ENCODE measurements at places on chromosomes 3 and 15.

DNA sequence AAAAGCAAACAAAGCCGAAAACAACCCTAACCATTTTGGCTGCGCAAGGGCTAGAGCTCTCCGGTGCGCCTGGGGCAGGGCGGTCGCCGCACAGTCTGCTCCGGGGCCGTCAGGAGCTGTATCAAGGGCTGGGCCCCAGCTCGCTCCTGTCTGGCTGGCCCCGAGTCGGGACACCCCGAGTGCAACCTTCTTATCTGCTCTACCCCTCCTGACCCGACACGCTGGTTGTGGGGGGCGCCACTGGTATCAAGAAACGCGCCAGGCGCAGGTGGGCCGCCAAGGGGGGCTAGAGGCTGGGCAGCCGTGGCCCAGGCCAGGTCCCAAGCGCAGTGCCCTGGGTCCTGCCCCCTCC is 36.0 kb downstream of the NR2F2 start:
- no peak for DNase-seq

- peak; percentile 40 for DNase-seq
These were observed 712 bp upstream of the MME start for GRCh38 chr3:155079468-155079745.

DNA sequence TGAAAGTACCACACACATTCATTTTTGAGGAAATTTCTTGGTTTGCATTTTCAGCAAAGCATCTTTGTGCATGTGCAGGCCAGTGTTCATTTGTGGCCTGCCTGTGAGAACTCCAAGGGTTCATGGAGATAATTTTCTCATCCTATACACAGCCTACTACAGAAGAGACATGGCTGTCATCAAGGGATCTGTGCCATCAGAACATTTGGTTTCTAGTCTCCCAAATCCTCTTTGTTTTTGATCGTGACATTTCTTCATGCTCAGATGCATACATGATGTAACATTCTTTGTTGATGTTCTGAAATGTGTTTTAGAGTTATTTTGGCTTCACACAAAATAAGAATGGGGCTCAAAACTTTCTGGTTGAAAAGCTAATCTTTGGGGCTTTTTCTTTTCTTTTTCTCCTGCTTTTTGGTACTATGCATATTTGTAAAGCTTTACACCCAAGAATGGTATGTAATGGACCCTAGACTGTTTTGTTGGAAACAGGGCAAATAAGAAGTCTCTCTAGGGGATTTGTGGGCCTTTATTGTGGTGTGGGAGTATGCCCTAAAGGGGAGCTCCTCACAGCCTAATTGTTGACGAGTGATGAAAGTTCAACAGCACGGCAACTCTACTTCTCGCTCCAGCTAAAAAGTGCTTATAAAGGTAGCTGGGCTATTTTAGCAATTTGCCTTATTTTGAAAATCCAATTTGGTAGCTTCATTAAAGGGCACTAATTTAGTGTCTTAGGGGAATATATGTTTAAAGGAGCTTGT is 3.2 kb upstream of the ARPP21 start:
- DNase-seq: no peak

- no peak for DNase-seq
These were observed 15.0 kb upstream of the C15orf61 start for GRCh38 chr15:67505675-67506572.

DNA sequence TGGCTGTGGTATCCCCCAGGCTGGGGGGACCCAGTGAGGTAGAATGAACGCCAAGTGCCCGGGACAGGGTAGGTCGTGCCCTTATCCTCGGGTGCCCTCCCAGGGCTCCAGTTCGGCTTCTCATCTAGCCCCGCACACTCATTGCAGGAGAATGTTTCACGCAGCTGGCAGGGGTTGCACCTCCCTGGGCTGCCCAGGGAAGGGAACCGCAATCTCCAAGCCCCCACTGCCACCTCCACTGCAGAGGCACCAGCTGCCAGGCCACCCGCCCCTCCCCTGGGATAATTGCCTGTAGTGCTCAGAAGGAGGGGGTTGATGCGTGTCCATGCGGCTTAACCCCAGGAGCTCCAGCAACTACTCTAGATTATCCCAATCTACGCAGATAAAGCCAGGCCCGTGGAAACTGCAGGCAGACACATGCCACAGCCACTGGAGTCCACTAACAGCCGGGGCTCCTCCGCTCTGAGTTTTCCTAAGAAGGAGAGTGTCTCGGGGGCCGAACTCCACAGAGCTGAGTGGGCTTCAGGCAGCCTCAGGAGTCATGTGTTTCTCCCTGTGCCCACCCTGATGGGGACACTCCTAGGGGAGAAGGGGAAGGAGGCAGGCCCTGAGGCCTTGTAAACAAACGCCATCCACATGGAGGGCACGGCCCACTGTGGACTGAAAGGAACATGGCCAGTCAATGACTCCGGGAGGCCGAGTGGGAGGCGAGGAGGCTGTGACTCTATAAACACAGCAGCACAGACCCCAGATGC is 137.2 kb upstream of the IQSEC1 start:
- no peak for DNase-seq

GRCh38 chr15:59532770-59533379 is 78.7 kb upstream of the GCNT3 start:
- DNase-seq: no peak

DNA sequence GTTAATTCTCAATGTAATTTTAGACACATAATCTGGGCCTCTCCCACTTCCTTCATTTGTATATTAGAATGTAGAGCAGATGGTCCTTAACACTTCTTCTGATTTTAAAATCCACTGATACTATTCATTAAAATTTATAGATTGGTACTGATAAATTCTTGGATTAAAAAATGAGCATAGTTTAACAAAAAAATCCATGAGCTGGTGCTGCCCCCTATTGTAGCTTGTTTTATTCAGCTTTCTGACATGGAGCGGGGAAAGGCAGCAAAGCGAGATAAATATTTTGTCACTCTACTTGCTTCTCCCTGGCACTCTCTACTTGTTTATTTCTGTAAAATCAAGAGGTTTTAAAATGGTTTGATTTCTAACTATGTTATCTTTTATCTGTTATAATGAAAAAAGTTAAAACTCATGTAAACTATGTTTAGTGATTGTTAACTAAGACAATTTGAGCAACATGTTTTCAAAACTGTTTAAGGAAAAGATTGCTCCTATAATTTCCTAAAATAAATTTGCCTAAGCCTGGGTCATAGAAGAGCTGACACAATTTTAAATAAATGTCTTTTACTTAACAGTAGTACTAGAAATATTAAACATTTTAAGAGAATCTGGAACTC is 26.5 kb upstream of the PLOD2 start:
- DNase-seq: no peak

- no peak for DNase-seq
These were observed 55.6 kb downstream of the MAGI1 start for GRCh38 chr3:65983100-65983499.

GRCh38 chr3:113261063-113261625 is 49.8 kb downstream of the BOC start:
- DNase-seq: no peak

GRCh38 chr3:147030274-147030673 is 376.1 kb downstream of the ZIC4 start:
- DNase-seq: no peak

DNA sequence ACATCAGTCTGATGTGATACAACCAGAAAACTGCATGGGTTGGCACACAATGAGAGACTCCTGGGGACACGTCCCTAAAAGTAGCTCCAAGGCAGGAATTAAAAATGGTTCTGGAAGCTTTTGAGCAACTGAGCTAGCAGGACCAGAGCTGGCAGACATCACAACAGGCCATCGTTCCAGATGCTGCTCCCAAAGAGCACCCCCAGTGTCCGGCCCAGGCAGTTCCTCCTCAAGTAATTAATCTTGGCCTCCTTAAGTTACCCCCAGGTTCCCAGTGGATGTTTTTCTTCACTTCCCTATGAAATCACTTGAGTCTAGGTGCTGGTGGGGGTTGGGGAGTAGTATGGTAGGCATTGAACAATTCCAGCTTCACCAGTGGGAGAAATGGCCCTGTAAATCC is 711.6 kb downstream of the MECOM start:
- no peak for DNase-seq

- no peak for DNase-seq
These were observed 46.2 kb downstream of the DENND6A start for GRCh38 chr3:57646723-57647122.

GRCh38 chr3:128427872-128428822 is 38.5 kb downstream of the DNAJB8 start:
- no peak for DNase-seq

DNA sequence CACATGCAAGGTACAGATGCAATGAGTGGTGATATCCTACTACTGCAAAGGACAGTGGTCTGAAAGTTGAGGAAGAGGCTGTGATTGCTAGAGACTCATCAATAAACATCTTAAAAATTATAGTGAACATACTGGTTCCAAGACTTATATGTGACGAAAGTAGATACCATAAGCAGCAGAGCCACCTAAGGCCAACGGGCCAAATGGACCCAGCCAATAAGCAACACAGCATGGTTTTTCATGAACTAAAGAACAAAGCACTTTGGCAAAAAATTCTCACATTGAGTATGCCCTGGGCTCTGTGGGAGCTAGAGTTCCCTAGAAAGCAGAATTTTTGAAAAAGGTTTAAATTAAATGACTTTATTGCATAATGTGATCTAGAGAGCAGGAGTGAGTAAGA is 272.1 kb downstream of the SI start:
- no peak for DNase-seq

DNA sequence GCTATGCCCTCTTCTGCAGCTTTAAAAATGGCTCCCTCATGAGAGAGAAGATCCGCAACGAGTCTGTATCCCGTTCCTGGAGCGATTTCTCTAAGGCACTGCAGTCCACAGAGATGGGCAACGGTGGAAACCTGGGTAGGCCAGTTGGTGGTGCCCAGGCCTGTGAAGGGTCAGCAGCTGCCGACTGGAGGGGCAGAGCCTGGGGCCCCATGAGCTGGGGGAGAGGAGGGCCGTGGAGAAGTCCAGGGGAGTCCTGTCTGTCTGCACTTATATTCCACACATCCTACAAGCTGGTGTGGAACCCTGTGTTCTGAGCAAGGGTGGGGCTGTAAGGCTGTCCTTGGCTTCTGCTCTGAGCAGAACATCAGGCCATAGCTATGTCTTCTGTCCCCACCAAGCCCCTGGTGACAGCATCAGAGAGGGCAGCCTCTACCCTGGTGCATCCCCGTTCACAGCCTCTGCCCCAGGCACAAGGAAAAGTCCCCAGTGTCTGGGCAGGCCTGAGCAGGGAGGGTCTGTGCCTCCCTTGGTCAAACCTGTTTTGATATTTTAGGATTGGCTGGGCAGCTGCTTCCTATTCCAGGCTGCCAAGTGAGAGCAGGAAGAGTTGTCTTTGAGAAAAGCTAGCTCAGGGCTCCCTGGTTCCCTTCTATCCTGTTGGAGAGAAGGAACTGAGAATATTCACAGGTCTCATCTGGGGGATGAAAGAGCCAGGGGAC is 29.7 kb downstream of the XYLB start:
- no peak for DNase-seq

DNA sequence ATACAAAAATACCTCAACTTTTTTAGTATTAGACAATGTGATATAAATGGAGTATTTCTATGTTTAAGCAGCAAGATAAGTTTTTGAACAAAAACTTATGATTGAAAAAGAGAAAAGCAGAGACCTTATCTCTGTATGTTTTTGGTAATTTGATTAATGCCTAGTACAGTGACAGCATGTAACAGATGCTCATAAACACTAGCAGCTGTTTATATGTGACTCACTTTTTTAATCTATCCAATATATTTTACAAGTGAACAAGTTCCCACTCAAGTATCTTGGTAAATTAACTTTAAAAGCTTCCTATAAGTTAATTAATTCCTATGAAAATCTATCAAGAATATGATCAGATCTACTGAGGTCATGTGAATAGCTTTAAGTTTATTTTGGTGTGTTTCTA is 55.1 kb downstream of the NGLY1 start:
- DNase-seq: no peak

DNA sequence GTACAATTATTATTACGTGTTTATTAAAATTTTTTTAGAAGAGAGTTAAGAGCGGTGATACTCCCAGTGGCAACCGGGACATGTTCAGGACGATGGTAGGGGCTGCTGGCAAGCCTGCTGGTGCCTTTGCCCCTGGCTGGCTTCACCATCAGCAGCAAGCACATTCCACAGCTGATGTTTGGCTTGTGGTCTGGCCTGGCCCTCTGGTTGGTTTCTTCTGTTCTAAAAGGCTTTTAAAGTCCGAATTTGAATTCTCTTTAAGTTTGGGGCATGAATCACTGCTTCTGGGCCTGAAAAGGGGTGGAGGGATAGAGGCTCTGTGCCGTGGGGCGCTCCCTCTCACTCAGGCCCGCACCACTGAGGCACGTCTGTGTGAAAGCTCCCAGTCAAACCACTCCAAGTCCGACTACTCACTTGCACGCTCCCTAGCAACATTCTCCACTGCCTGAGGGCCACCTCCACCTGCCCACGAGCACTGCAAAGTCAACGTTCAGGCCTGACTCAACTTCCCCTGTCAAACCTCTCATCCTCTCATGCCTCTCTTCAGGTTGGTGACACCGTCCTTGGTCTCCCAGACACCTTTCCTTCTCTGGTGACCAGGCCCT is 10.1 kb downstream of the ITGA11 start:
- no peak for DNase-seq

- DNase-seq: no peak
These were observed 391.9 kb upstream of the THBS1 start for GRCh38 chr15:39188930-39189329.

DNA sequence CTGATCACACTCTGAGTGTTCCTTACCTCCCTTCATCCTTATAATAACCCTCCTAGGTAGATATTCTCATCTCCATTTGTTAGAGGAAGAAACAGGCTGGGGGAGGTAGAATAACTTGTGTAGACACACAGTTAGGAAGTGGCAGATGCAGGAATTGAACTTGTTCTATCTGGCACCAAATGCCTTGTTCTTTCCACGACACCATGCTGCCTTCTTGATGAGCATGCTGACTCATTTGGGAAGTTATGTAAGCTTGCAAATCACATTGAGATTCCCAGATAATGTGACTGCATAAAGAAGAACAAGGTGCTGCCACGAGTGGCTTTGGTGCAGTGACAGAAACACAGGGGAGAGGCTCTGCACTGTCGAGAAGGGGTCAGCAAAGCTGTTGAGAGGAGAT is 27.5 kb upstream of the NDUFB4 start:
- DNase-seq: no peak

DNA sequence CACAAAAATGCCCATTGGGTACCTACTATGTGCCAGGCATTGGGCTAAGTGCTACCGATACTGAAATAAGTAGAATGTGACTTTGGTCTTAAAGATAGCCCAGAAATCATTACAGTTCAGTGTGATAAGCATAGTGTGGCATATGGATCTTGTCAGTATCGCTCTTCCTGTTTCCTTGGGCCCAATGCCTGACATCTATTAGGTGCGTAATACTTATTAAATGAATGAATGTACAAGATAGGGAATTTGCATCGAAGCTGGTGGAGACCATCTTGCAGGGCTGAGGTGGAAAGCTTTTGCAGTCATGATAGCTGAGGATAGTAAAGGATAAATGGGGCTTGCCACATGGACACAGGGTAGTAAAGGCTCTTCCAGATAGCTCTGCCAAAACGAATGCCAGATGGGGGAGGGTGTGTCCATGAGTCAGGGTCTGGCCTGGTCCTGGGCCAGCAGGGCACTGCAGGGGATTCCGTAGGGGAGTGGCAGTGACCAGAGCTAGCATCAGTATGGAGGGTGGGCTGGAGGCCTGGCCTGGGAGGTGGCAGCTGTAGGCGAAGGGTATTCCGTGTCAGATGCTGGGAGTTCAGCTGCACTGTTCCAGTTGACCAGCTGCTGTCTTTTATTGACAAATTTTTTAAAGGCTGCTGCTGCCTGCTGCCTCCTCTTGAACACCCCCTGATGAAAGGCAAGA is 23.5 kb downstream of the TSEN2 start:
- peak; percentile 49 for DNase-seq

GRCh38 chr3:105868431-105868741 is 426 bp downstream of the CBLB start:
- DNase-seq: peak; percentile 41

All from H54 (cell line).